ENCODE measurements at places on chromosomes 3 and 15.

DNA sequence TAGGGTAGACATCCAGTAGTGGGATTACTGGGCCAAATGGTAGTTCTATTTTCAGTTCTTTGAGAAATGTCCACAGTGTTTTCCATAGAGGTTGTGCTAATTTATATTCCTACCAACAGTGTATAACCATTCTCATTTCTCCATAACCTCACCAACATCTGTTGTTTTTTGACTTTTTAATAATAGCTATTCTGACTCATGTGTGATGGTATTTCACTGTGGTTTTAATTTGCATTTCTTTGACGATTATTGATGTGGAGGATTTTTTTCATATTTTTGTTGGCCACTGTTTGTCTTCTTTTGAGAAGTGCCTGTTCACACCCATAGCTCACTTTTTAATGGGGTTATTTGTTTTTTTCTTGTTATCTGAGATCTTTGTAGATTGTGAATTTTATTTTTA is 125.2 kb downstream of the CFAP20DC start:
- DNase-seq: no peak

GRCh38 chr3:129449279-129450115 is 9.5 kb downstream of the IFT122 start:
- no peak for DNase-seq

GRCh38 chr3:170247875-170248274 is 25.7 kb downstream of the PRKCI start:
- no peak for DNase-seq

- no peak for DNase-seq
Observed at GRCh38 chr3:3080309-3080708, 29.9 kb downstream of the IL5RA start.

- peak; percentile 53 for DNase-seq
Observed at GRCh38 chr3:16028604-16029003, 145.9 kb upstream of the GALNT15 start.

DNA sequence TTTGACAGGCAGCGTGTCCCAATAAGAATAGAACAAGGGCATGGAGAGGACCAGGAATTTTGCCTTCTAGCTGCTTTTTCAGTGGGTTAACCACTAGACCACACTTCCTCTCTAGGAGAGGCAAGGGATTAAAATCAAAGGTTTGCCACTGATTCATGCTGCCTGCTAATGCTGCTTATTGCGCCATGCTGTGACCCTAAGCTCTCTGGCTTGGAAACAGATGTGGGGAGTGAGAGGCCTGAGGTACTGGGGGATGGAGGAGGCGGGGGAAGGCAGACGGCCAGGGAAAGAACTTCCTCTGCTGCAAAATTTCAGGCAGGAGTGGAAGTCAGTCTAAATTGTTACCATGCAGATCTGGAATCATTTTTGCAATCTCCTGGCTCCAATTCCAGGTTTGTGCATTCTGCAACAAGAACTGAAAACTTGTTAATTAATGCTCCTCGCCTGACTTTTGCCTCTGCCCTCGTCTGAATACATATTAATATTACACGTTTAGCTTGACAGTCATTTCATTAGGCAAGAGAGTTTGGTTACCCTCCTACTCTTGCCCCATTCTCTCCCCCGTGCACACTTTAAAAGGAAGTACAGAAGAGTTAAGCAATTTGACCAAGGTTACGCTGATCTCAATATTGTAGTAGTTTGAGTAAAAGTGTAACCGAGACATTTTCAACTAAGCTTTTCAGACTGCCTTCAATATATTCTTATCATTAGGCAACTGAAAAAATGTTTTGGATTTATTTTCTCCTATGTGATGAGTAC is 121.7 kb upstream of the SPRED1 start:
- DNase-seq: peak; percentile 76

GRCh38 chr3:9899289-9899791 is 3.3 kb upstream of the IL17RE start:
- no peak for DNase-seq

GRCh38 chr15:69813881-69814280 is 283.8 kb downstream of the TLE3 start:
- peak; percentile 11 for DNase-seq

GRCh38 chr3:45596290-45596791 is 1.8 kb downstream of the LIMD1 start:
- peak; percentile 48 for DNase-seq

DNA sequence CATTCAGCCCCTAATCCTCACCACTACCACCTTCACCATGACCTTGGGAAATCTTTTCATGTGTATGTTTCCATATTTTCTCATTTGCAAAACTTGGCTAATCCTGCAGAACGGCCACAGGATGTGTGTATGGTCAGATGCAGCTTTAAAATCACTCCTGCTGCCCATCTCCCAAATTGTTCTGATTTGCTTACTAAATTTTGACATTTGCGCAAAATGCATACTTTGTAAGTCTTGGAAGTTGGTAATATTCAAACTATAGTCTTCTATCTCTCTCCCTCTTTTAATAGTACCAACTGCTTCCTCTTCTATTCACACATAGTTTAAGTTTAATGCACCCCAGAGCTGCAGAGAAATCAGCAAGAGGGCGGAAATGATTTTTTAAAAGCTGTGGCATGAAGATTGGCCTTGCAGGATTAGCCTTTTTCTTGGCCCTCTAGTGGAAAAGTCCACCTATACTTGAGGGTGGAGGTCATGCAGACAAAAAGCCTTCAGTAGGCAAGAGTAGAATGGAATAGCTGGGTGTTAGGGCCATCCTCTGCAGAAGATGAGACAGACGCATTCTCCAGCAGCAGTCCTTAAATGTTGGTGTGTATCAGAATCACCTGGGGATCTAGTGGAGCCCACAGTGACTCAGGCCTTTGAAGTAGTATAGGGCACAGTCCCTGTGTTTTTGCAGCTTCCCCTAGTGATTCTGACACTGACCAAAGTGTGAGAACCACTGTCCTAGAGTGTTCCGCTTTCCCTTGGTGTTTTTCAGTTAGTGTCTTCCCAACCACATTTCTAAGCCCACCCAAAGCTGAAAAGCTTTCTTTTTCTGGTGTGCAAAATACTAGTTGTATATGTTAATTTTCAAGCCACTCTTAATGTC is 181.7 kb downstream of the CHST2 start:
- no peak for DNase-seq

All from kidney tubule cell (primary cell).